ENCODE measurements at places on chromosomes 3 and 15.

DNA sequence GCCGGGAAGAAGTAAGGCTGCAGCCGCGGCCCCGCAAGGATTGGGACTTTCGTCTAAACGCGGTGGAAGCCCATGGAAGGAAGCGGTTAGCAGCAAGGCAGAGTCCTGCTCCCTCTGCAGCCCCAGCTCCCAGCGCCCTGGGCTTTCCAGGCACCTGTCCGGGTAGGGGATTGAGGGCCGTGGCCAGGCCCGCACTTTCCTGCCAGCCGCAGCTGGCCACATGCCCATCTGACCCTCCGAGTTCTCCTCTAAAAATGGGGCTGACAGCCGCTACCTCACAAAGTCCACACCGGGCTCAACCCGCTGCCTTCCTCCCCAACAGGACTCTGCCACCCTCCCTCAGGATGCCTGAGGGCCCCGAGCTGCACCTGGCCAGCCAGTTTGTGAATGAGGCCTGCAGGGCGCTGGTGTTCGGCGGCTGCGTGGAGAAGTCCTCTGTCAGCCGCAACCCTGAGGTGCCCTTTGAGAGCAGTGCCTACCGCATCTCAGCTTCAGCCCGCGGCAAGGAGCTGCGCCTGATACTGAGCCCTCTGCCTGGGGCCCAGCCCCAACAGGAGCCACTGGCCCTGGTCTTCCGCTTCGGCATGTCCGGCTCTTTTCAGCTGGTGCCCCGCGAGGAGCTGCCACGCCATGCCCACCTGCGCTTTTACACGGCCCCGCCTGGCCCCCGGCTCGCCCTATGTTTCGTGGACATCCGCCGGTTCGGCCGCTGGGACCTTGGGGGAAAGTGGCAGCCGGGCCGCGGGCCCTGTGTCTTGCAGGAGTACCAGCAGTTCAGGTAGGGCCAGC lies 1.9 kb downstream of the NEIL1 start:
- no peak for DNase-seq

DNA sequence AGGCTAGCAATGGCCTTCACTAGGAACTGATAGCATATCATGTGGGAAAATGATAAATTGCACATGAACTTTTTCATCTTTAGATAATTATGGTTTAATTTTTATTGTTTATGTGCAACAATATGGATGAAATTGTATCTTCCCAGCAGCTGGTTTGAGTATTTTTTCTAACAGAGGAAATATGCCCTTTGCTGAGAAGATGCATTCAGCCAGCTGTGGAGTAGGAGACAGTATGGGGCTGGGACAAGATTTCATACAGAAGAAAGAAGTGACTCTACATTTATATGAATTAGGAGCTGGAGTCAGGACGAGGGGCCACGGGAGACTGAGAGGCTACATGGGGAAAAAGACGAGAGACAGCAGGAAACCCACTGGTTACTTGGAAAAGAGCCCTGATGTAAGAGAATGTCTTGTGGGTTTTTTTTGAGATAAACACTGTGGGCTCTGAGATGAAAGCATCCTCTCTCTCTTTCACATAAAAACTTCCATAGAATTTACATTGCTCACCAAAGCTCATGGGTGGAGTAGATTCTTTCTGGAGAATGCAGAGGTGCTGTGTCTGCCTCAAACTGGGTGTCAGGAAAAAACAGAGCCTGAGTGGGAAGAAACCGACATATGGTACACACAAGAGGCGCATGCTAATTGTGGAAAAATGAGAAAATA lies 115.2 kb upstream of the PDZRN3 start:
- DNase-seq: no peak

DNA sequence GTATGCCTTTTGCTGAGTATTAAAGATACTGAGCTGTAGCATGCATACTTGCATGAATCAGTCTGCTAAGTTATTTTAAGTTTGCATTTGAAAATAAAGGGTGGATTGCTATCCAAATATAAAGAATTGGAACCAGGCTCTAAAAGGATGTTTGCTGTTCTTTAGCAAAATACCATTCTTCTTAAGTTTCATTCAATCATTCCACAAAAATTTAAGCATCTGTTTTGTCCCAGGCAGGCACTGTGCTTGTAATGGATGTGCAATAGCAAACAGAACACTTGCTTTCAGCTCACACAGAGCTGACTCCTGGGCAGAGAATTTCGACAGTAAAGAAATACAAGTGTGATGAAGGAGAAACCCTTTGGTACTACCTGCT lies 151.1 kb downstream of the PGPEP1L start:
- no peak for DNase-seq

DNA sequence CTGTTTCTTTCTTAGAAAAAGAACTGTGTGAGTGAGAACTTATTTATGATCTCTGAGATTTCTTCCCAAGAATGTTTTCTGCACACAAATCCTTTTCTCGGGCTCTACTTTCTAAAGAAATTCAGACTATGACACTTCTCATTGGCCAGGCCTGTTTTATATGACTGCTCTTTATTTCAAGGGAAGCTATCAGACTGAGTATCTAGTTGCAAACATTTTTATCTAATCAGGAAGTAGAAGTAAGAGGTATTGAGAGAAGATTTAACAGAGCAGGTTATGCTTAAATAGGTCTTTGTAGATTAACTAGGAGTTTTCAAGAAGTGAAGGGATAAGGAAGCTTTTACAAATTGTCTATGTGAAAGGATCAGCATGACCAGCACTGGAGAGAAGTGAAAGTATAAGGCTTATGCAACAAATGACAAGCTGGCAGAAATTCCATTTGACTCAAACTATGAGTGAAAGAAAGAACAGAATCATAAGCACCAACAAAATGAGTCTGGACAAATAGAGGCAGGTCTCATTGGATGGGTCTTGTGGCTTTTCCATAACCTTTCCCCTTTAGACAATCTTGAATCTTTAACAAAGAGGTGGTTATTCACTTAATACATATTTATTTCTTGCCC lies 71.9 kb upstream of the CHL1 start:
- no peak for DNase-seq

DNA sequence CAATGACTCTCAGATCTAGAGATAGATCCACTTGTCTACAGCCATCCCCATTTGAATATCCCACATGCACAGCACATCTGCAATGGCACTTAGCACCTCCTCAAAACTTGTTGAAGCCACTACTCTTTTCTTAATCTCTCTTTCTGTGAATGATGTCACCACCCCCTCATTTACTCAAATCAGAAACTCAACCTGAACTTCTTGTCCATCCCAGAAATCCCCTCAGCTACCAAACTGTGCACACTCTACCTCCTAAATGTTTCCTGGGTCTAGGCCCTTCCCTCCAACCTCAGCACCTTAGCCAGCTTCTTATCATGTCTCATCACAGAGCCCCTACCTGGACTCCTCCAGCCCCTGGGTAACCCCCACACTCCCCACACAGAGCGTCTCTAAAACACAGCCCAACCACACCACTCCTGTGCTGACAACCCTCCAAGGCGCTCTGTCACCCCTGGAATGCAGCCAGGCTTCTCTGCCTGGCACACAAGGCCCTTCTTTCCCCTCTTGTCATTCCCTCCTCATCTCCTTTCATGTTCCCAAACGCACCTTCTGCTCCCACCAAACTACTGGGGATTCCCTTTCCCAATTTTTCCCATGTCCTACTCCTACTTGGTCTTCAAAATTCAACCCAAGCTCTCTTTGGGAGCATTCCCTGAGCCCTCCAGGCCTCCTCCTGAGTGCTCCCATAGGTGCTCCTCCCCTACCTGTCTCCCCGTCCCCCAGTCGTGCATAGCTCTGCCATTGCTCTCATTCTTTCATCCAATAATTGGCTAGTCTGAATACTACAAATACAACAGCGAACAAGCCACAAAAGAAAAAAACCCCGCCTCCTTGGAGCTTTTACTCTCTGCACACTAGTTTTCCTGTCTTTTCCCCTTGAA lies 39.8 kb upstream of the ZBTB38 start:
- DNase-seq: no peak

DNA sequence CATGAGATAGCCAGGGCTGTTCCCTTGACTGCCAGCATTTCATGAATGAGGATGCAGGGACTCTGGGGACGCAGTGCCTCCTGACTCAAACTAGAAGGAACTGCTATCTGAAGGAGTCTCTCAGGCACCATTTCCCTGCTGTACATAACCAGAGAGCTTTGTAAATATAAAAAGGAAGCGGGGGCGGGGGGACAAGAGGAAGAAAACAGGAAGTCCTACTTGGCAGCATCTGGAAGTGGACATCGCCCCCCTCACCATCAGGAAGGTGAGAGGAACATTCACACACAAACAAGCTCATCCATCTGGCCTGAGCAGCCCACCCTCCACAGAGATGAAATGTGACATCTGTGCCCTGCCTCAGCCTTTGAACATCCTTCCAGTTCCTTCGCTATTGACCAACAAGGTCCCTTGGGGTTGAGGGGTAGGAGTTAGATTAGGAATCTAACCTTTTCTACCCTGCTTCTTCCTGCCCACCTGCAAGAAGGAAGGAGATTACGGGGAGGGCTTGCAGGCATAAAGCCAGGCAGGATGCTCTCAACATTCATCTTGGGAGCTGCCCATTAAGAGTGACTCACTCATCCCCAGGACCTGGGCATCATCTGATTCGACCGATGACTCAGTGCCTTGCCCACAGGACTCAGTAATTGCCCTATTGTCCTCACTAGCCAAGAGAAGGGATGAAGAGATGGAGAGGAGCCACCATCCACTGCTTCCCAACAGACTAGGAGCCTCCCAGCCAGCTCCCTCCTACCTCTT lies 31.9 kb downstream of the SH3BP5 start:
- no peak for DNase-seq

DNA sequence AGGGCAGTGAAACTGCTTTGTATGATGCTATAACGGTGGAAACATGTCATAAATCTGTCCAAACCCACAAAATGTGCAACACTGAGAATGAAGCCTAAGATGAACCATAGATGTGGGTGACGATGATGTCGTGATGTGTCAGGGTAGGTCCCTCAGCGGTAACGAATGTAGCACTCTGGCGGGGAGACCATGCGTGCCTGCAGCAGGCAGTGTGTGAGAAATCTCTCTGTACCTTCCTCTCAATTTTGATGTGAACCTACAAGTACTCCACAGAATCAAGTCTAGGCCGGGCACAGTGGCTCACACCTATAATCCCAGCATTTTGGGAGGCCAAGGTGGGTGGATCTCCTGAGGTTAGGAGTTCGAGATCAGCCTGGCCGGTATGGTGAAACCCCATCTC lies 268.2 kb upstream of the LYSMD4 start:
- no peak for DNase-seq

GRCh38 chr15:43232289-43232874 lies 11.6 kb upstream of the EPB42 start:
- no peak for DNase-seq

DNA sequence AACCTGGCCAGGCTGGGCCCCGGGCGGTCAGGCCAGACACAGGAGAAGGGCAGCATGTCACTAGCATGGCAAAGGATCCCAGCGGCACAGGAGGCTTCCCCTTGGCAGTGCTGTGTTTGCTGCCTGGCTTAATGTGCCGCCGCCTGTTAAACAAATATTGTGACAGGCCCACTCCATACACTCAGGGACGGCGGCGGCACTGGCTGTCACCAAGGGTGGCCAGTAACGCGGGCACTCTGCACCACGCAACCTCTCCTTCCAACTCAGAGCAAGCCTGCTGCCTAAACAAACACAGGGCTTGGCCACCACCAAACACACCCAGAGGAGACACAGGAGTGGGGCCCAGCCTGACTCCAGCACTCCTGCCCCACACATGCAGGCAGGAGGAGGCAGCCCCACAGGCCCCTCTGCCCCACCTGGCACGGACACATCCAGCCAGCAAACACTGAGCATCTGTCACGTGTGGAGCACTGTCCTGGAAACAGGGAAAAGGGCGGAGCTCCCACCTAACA lies 48.0 kb downstream of the TPRA1 start:
- DNase-seq: no peak

- DNase-seq: no peak
Observed at GRCh38 chr3:50388720-50389413, 29.5 kb upstream of the TMEM115 start.

DNA sequence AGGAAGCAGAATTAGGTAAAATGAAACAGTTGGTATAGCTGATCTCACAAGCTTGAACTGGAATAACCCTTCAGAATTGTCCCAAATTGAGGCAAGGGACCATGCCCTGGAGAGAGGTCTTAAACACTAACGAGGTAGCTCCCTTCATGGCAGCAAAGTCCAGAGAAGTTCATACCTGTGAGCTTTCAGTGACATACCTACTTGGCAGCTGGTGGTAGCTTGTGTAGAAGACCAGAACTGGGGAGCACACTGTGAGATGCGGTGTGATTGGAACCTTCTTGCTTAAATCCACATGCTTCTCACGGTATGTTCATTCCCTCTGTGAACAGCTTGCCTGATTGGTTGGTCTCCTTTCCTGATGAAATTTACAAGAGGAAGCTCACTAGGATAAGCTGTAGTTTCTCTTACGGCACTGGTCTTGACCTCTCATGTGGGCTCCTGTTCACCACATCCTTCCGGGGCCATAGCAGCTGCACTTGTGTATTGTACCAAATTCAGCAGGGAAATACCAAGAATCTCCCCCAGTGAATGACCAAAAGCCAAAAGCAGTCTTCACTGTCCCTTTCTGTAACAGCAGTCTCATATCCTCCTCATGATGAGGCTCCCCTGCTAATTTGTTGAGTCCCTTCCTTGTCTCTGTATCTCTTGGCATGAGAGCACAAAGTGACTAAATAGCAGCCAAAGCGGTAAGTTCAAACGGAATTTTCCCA lies 483.7 kb upstream of the FRG2C start:
- no peak for DNase-seq

GRCh38 chr3:14885307-14885706 lies 62.1 kb upstream of the NR2C2 start:
- DNase-seq: no peak

- no peak for DNase-seq
Observed at GRCh38 chr15:77058468-77058867, 12.4 kb downstream of the TSPAN3 start.

DNA sequence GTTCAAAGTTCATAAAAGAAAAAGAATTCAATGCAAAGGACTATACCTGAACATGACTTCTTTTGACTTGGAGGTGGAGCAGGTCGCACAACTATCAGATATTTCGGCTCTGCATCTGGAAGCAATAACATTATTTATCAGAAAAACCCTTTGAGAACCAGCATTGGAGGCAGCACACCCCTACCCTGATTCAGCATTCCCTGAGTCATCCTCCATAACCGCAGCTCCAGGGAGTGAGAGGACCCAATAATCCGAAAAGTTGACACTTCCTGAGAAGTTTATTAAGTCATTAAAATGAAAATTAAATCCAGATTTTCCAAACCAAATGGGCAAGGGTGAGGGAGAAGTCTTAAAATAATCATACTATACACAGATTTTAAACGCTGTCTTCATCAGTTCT lies 90.6 kb downstream of the ABI3BP start:
- DNase-seq: no peak

DNA sequence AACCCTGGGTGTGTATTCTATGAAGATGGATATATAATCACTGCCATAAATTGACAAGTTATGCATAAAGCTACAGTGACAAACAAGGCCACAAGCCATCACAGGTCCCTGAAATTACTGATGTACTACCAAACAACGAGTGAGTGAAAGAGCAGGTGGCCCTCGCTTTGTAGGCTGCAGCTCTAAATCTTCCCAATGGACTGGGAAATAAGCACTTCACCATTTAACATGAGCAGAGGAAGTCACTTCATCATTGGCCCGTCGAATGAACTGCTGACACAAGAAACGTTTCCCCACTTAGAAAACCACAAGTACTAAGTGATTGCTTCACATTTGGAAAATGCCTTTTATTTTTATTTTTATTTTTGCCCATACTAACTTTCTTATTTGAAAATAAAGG lies 218.0 kb downstream of the ZNF385D start:
- DNase-seq: no peak
